Jurkat, Clone E6-1 (cell line): ENCODE measurements at places on chromosomes 12 and 14.

DNA sequence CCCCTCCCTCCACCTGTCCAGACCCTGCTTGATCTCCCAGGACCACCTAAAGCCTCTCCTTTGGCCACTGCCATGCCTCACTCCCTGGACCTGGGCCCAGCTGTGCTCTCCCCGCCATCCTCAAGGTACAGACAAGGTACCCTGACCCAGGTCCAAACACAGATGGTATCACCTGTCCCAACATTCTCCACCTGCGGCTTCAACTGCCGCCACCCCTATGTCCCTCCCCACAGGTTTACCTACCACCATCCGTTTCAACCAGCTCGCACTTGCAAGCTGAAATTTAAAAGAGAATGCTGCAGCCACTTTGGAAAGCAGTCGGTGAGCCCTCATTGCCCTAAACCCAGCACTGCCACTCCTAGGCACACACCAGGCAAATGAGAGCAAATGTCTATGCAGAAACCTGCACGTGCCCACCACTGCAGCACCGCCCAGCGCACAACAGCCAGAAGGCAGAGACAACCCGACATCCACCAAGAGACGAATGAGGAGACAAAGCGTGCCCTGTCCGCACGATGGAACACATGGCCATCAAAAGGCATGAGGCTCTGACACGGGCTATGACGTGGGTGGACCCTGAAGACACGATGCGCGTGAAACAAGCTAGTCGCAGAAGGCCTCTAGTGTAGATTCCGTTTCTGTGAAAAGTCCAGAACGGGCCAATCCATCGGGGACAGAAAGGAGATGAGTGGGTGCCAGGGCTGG, 71.0 kb downstream of the RFLNA start:
- no peak for DNase-seq

- DNase-seq, result no peak
Measured at GRCh38 chr14:77103951-77104350, 5.9 kb downstream of the CIPC start.

DNA sequence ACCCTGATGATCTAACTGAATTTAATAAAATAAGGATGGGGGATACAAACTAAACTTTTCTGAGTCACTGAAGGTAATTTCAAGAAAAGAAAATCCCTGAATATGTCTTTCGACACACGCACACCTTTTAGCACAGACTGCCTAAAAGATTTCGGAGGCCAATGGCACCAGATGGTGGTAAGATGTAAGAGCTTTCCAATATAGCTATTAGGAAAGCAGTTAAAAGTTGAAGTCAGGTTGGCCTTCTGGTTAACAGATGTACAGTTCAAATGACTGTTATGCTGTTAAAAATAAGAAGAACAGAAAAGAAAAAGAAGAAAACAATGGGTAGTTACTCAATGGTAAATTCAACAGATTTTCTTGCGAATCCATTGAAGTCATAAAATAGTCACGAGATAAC, 80.7 kb upstream of the KRR1 start:
- no peak for DNase-seq

GRCh38 chr12:101909646-101910045, 32.3 kb downstream of the DRAM1 start:
- DNase-seq, result no peak

DNA sequence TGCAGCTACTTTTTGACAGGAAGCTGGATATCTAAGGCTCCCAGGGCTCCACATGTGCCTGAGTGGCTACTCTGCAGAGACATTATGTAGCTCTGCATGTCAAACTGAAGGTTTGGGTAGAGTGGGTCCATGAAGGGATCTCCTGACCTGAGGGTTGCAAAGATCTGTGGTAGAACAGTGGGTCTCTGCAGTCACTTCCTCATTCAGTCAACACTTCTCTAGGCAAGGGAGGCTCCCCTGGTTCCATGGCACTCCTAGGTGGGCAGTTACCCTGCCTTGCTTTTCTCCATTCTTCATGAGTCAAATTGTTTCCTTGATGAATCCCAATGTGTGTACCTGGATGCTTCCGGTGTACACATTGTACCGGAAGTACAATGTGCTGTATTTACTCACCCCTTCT, 57.4 kb downstream of the CMAS start:
- no peak for DNase-seq

GRCh38 chr12:106035421-106035820, 103.3 kb downstream of the NUAK1 start:
- DNase-seq, result no peak

GRCh38 chr14:63551332-63551731, 8.2 kb upstream of the PPP2R5E start:
- no peak for DNase-seq

DNA sequence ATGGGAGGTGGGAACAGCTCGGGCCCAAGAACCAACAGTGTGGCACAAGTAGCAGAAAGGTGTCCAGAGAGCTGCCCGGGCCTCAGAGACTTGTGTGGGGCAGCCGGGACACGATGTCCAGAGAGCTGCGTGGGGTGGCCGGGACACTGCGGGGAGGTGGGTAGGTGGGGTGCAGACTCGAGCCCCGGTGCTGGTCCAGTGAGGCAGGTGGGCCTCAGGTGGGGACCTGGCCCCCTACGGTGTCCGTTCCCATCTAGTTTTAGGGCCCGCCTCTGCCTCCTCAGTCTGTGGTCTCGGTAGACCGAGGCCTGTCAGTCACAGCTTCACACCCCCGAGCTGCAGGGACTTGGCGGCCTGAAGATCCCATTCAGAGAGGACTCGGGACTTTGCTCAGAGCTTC, 6.3 kb upstream of the FBRSL1 start:
- DNase-seq, result no peak

DNA sequence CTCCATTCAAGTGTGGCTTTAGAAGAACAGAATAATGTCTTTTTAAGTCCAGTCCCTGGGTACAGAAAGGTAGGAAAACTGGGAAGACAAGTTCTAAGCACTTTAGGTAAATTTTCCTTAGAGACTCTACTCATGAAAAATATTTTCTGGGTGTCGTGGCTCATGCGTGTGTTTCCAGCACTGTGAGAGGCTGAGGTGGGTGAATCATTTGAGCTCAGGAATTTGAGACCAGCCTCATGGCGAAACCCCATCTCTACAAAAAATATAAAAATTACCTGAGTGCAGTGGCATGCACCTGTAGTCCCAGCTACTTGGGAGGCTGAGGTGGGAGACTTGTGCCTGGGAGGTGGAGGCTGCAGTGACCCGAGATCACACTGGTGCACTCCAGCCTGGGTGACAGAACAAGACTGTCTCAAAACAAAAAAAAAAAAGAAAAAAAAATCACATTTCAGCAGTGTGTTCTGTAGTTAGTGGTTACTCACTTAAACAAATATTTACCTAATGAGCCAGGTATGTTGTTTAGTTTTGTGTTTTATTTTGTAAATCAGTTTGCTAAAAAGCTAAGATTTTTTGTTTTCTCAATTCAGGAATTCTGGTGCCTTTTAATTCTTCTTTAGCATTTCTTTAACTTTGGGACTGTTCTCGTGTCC, 52.3 kb upstream of the RD3L start:
- DNase-seq, result no peak

- no peak for DNase-seq
Measured at GRCh38 chr14:95191445-95192199, 34.3 kb upstream of the DICER1 start.

DNA sequence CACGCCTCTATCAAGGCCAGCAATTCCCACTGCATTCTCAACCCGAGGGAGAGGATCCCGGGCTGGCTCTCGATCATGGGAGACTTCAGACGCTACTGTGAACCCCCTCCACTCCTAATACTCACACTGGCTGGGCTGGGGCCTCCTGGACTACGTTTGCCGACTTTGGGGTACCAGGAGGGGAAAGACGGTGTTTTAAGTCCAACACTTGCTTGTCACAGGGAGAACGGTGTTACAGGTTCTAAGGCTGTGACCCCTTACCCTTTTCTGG, 463 bp downstream of the NACA start:
- no peak for DNase-seq

- DNase-seq, result no peak
Measured at GRCh38 chr12:43044241-43044640, 454.7 kb upstream of the PRICKLE1 start.

GRCh38 chr14:90535556-90536090, 138.8 kb downstream of the CALM1 start:
- no peak for DNase-seq

GRCh38 chr12:83141460-83141994, 454.8 kb downstream of the TMTC2 start:
- no peak for DNase-seq

GRCh38 chr12:27343255-27344000, 10.8 kb downstream of the BMAL2 start:
- no peak for DNase-seq

DNA sequence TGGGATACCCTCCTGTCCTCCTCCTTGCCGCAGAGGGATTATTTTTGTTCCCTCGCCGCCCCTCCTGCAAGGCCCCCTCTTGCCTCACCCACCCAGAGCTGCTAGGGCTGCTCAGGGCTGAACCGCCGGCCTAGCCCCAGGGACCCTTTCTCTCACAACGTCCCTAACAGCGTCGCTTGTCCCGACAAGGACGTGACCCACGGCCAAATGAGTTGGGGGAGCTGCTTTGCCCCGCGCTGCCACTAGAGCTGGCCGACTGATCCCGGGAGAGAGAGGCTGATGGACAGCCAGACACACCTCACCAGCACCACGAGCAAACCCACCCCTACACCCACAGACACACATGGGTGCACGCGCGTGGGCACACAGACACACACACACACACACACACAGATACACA, 154.6 kb upstream of the ALG10B start:
- no peak for DNase-seq

DNA sequence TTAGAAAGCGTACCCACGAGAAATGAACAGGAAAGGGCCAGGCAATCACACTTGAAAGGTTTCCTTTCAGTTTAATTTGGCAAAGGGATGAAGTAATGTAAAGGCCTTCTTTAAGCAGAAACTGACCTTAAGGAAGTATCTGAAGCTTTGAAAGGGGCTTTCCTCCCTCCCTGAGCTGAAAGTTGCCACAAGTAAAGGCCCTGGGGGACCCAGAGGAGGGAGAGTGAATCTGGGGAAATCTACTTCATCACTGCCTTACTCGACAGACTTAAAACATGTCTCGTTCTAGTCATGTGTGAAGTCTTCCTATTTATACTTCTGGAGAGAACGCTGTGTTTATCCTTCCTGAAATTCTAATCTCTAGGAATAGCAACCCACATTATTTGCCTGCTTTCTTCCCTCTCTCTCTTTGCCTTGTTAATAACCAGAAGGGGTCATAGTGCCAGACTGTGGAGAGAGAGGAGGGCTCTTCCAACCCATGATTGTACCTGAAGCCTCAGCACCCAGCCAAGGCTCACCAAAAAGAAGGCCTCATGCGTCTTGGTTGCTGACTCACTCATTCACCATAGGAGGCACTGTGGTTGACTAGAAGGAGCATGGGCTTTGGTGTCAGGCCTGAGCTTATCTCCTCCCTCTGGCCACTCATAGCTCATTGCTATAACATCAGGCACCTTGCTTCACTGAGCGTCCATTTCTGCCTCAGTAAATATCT, 10.2 kb upstream of the GPX2 start:
- DNase-seq, result peak; percentile 22

- DNase-seq, result no peak
Measured at GRCh38 chr12:57099047-57099714, 10.3 kb downstream of the NAB2 start.

DNA sequence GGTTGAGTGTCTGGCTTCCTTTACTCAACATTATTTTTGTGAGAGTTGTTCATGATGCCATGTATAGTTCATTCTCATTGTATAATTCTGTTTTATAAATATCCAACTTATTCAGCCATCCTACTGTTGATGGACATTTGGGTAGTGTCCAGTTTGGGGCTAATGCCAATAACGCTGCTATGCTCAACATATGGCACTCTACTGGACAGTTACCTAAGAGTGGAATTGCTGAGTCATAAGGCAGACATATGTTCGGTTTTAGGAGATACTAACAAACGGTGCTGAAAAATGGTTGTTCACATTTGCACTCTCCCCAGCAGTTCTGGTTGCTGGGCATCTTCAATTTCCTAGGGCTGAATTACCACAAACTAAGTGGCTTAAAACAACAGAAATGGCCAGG, 28.7 kb upstream of the P2RX4 start:
- DNase-seq, result no peak

- DNase-seq, result no peak
Measured at GRCh38 chr12:89731089-89731488, 22.5 kb upstream of the ATP2B1 start.

- DNase-seq, result no peak
Measured at GRCh38 chr12:65739606-65740005, 84.7 kb upstream of the HMGA2 start.

DNA sequence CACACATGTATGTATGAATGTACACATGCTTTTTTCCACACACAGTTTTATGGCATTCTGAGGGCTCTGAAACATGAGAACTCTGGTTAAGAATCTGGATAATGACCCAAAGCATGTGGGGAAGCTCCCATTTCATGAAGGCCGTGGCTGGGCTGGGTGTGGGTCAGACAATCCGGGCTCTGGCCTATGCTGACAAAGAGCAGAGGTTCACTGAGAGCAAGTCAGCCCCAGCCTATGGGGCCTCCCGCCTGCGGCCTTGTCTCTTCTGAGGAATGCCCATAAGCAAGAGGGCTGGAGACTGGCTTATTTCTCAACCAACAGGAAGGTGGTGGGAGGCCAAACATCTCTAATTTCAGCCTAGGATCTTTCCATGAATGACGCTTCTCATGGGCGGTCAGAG, 8.5 kb downstream of the MYH6 start:
- no peak for DNase-seq

DNA sequence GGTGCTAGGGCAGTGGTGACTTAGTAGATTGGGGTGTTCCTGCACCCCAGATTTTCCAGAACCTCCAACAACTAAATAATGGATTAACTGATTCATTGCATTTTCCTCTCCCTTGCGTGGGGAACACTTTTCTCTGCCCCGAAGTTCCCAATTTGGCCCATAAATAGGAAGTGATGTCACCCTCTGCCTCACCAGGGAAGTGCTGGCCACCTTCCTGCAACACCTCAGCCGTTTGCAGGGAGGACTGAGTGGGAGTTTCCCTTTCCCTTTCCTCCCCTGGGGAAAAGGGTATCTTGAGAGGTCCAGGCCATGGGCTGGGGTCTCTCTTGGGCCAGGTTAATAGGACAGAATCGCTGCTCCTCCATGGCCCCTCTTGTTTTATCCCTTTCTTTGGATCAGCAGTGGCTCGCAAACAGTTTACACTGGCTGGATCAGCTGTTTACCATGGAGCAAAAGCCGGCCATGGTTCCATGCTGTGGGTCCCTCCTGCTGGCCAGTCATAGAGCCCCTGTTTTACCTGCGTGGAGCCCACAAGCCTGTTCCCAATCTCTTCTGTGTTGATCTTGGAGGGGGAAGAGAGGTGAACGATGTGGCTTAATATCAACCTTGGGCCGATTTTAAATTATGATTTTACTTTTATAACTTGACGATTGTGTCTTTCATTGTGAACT, 91.6 kb upstream of the VRK1 start:
- DNase-seq, result no peak

DNA sequence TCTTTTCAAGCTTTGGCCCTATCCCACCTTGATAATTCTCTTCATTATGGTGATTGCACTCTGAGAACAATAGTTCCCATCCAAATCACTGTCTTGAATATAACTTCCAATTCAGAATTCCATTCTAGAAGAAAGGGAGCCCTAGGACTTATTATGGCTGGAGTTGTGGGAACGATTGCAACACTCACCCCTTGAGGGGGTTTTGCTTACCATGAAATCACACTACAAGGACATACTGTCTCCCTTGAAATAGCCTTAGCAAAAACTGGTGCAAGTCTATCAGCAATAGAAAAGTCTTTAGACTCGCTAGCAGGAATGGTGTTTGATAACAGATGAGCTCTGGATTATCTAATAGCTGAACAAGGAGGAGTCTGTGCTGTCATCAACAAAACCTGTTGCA, 31.4 kb upstream of the OXA1L start:
- no peak for DNase-seq

GRCh38 chr14:104559804-104560585, 19.6 kb upstream of the C14orf180 start:
- no peak for DNase-seq

- DNase-seq, result no peak
Measured at GRCh38 chr14:91925001-91925726, 22.3 kb downstream of the FBLN5 start.
